ENCODE measurements at places on chromosomes 16 and 17.

DNA sequence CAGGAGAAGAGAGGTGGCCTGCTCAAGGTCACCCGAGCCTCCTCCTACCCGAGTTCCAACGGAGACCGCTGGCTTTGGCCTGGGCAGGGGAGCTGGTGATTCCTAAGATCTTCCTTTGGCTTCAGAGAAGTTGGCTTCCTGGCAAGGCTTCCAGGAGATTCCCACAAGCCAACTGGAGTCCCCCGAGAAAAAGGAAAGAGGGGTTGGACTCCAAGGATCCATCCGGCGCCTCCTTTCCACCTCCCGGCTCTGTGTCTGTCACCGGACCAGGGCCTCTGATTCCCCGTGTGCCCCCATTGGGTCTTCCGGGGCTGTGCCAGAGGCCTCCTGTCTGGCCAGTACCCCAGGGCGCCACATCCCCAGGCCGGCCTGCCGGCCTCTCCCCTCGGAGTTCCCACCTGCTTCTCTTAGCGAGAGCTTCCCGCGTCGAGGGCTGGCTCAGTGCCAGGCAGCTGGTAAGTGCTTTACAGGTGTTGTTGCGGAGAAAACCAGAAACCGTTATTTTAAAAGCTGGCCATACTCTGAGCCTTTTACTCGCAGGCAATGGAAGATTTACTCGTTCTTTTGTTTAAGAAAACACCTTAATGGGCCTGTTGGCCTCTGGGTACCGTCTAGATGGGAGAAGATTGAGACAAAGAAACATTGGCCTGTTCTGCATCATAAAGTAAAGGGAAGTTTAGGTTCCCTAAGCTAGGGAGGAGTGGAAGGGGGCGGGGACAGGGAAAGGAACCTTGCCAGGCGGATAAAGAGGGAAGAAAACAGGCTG is 258.4 kb upstream of the SDK2 start:
- no peak for DNase-seq

- DNase-seq: peak; percentile 60
Observed at GRCh38 chr17:10772425-10773380, 31.2 kb downstream of the TMEM238L start.

DNA sequence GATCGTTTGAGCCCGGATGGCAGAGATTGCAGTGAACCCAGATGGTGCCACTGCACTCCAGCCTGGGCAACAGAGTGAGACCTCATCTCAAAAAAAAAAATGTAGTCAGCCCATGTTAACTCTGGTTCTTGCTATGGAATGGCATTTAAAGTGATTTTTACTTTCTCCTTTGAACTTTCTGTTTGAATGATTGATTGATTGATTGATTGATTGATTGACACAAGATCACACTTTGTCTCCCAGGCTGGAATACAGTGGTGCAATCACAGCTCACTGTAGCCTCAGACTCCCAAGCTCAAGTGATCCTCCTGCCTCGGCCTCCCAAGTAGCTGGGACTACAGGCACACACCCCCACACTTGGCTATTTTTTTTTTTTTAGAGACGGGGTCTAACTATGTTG is 17.0 kb downstream of the SMTNL2 start:
- DNase-seq: no peak

DNA sequence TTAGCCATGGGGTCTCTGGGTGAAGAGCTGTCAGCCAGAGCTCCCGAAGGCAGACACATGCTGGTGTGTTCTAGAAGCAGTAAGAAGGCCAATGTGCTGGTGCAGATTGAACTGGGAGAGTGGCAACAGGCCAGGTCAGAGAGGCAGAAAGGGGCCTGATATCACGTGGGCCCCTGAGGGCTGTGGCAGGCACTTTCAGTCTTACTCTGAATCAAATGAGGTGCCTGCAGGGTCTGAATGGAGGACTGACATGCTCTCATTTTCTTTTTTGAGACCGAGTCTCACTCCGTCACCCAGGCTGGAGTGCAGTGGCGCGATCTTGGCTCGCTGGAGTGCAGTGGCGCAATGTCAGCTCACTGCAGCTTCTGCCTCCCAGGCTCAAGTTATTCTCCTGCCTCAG is 293.8 kb downstream of the ABCC12 start:
- no peak for DNase-seq

GRCh38 chr16:83085660-83086059 is 458.9 kb downstream of the CDH13 start:
- DNase-seq: no peak

DNA sequence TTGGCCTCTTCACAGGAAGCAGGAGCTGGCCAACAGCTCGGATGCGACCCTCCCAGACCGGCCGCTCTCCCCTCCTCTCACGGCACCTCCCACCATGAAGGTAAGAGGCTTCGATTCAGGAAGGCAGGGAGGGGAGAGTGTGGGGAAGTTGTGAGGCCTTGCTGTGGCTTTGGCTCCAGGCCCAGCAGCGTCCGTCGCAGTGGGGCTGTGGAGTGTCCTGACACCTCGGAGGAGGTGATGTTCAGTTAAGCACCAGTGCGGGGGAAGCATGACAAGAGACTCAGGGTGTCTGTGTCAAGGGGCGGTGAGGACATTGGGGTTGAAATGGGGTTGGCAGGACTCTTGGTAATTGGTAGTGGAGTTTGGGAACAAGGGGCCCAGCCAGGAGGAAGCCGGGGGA is 109.0 kb downstream of the RAP1GAP2 start:
- DNase-seq: no peak

DNA sequence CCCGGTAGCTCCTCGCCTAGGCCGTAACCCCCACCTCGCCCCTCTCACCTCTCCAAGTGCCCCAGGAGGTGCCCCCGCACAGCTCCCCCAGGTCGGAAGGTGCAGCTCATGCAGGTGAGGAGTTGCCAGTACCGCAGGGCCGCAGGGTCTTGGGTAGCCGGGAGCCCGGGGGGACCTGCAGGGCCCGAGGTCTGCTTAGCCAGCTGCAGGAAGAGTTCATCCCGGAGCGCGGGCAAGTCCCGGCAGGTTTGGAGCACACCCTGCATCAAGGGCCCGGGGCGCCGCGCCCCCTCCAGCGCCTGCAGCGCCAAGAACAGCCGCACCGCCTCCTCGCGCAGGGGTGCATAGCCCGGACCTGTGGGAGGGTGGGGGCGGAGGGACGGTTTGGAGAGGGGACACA is 4.8 kb downstream of the PLEKHH3 start:
- DNase-seq: no peak

- DNase-seq: peak; percentile 9
Observed at GRCh38 chr17:65523411-65523810, 38.0 kb downstream of the AXIN2 start.

- peak; percentile 18 for DNase-seq
Observed at GRCh38 chr16:8182761-8183160, 407.6 kb downstream of the TMEM114 start.

DNA sequence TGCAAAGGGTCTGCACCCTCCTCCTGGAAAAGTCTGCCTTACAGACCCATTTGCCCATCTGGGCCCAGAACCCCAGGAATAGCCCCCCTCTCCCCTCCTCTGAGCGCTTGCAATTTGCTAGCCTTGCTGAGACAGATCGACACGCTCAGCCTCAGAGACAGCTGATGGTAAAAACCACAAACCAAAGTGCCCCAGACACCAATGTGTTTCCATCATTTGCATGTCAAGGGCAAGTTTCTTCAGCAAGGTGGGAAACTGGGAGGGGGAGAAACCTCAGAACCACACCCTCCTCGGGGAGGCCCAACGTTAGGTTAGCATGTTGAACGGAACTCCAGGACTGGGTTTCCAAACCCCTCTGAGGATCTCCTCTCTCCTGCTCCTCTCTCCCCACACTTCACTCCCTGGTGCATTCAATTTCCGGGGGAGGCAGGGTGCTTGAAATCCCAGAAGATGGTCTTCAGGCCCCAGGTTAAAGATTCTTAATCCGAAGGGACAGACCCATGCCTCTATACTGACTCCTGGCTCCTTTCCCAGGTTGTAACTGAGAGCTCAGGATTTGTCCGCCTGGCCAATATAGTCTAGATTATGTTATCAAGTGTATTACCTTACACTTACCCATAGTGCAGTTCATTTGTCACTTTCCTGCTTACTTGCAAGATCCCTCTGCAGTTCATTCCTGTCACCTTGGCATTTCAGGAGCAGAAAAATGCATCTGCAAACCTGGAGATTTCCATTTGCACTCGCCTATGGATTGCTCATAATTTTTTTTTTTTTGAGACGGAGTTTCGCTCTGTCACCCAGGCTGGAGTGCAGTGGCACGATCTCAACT is 1.3 kb upstream of the CUEDC1 start:
- DNase-seq: peak; percentile 42

DNA sequence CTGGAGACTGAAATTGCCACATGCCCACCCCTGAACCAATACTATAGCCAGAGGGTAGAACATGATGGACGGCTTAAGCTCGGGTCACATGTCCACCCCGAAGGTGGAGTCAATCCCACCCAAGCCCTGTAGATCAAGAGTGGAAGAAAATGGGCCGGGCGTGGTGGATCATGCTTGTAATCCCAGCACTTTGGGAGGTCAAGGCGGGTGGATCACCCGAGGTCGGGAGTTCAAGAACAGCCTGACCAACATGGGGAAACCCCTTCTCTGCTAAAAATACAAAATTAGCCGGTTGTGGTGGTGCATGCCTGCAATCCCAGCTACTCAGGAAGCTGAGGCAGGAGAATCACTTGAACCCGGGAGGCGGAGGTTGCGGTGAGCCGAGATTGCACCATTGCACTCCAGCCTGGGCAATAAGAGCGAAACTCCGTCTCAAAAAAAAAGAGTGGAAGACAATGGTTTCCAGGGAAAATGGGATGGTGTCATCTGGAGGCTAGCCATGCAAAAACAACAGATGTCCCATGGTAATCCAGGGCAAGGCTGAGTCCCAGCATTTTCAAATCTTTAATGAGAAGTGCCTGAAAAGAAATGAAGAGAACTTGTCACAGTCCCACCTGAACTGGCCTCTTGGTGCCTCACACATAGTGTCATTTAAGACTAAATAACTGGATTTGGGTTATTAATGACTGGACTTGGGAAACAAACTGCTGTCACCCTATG is 30.1 kb downstream of the CD300LF start:
- DNase-seq: no peak

DNA sequence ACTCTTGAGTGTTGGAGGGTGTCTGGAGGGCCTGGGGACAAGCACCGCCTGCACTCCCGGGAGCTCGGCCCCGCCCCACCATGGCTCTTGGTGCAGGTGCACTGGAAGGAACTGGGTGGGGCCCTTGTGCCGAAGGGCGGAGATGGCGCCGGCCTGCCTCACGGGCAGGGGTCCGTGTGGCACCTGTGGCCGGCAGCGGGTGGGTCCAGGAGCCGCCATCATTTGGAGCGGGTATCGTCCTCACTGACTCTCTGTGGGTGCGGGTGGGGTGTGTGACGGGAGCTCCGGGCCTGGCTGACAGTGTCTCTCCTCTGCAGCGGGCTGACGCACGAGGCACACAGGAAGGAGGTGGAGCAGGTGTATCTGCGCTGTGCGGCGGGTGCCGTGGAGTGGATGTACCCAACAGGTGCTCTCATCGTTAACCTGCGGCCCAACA is 5.2 kb downstream of the METRNL start:
- no peak for DNase-seq

DNA sequence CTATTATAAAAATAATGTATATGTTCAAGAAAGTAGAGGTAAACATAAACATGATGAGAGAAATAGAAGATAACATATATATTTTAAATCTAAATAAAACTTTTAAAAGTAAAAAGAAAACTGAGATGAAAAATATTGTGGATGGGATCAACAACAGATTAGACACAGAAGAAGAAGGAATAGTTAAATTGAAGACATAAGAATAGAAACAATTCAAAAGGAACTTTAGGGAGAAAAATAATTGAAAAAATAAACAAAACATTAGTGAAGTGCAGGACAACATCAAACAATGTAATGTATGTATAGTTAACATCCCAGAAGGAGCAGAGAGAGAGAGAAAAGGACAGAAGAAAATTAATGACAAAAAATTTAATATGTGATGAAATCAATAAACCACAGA is 228.1 kb upstream of the TNRC6C start:
- DNase-seq: no peak

DNA sequence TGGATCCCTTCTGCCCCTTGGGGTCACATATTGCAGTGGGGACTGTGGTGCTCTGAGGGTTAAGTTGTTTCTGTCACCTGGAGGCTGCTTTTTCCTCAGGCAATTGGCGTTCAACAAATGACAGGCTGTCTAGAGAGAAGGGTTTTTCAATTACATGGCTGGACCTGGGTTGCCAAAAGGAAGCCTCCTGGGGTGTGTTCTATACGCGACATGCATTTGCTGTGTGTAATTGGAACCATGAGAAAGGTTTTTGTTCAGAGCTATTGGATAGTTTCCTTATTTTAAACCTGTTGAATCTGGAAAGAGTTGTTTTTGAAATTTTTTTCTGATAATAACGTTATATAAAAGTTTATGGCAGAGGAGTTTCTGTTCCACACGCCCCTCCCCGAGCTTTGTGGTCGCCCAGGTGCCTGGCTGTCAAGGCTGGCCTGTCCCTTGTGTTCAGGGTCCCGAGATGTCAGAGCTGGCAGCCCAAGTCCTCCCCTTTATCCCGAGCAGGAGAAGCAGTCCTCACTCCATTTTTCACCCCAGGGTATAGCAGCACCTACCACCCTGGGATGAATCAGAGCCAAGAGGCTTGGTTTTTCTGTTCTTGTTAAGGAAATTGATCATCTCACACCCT is 26.1 kb upstream of the ZNF750 start:
- no peak for DNase-seq

DNA sequence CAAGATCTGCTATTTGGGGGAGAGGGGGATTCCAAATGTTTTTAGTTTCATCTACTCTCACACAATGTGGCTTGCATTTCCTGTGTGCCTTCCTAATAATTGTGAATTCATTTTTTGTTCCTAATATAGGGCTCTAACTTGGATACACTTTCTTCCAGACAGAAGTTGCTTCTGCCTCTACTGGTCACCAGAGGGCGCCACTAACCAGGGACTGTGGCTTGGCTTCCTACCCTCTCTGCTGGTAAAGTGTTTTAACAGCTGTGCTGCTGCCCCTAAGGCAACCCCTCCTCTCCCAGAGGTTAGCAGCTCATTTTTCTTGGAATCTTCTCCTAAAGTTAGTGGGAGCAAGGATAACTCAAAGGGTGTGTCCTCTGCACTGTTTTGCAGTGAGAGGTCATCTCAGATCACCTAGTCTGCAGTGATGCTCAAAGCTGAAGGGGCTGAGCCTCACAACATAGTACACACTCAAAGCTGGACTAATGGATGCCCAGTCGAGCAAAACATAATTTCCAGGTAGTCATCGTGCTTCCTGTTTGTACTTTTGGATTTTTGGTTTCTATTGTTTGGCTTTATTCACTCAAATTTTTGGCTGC is 5.0 kb upstream of the PRSS54 start:
- DNase-seq: peak; percentile 15
